ENCODE measurements at places on chromosomes 2 and 18.

GRCh38 chr18:9106800-9107584 lies 4.5 kb downstream of the NDUFV2 start:
- no peak for DNase-seq

- DNase-seq, result peak; percentile 43
These were observed 50.8 kb downstream of the WIPF1 start for GRCh38 chr2:174546519-174547506.

- DNase-seq, result no peak
These were observed 306.8 kb upstream of the HS6ST1 start for GRCh38 chr2:128625421-128625820.

DNA sequence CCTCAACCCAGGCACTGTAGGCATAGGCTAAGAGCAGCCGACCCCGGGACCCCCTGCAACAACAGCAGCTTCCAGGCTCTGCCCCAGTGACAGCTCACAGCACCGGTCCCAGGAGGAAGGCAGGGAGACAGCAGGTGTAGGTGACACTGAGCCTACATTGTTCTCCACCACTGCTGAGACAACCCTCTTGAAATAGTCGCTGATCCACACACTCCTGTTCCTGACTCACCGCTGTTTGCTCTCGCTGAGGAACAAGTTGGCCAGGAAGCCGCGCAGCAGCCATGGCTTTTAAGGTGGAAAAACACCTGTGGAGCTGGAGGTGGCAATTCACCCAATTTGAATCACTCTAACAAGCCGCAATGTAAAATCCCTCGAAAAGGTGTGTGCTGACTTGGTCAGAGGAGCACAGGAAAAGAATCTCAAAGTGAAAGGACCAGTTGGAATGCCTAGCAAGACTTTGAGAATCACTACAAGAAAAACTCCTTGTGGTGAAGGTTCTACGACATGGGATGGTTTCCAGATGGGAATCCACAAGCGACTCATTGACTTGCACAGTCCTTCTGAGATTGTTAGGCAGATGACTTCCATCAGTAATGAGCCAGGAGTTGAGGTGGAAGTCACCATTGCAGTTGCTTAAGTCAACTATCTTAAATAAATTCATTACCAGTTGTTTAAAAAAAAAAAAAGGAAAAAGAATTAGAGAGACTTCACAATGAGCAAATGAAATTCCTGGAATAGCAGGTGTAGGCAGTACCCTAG lies 167.5 kb downstream of the ARL4C start:
- peak; percentile 10 for DNase-seq

- no peak for DNase-seq
These were observed 17.9 kb upstream of the MBD2 start for GRCh38 chr18:54242327-54242726.

DNA sequence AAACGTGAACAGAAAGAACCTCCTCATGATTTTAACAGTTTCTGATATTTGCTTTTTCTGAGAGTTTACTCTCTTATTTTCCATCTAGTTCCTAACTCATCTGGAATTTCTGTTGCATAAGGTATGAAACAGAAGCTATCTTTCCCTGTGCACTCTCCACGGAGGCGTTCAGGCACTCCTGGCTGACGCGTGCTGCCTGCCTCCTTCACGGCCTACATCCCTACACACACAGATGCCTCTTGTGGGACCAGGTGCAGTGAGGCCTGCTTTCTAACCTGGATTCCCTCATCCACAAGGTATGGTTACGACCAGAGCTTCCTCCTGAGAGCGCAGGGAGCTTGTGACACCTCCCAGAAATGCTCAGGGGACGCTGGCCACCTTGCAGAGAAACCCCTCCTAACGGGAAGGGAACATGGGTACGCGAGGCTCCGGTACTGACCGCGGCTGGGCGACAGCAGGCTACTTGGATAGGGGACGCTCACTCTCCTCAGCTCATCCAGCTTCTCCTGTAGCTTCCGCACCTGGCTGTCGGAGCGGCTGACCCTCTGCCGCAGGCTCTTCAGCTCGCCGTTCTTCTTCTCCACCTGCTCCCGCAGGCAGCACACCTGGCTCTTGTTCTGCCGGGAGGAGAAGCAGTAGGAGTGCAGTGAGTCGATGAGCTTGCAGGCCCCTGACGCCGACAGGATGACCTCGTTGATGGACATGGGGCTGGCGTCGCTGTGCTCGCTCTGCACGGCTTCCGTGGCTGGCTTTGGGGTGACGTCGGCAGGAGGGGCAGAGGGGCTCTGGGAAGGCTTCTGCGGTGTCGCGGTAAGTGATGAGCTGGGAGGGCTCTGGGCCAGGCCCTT lies 4.3 kb downstream of the THAP4 start:
- DNase-seq, result no peak

- DNase-seq, result peak; percentile 73
These were observed 24.2 kb downstream of the NEU4 start for GRCh38 chr2:241833101-241833663.

- peak; percentile 56 for DNase-seq
These were observed 35.8 kb downstream of the MFSD6 start for GRCh38 chr2:190443778-190444481.

- no peak for DNase-seq
These were observed 69.5 kb downstream of the ARL4C start for GRCh38 chr2:234427081-234428061.

DNA sequence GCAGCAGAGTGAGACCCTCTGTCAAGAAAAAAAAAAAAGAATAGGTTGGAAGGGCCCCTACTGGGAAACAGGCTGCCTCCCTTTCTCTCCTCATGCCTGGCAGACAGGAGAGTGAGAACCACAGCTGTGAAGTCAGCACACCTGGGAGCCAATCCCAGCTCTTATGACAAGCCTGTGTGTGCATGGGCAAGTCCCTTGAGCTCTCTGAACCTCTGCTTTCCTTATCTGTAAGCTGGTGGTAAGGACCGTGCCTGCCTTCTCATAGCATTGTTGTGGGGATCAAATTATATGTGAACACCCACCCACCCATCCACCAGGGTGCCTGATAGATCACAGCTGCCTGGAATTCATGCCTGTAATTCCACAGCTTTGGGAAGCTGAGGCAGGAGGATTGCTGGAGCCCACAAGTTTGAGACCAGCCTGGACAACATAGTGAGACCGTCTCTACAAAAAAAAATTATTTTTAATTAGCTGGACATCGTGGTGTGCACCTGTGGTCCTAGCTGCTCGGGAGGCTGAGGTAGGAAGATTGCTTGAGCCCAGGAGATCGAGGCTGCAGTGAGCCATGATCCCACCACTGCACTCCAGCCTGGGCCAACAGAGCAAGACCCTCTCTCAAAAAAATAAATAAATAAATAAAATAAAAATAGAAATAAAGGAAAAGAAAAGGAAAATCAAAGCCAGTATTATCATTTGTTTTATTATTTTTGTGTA lies 66.9 kb upstream of the MCFD2 start:
- DNase-seq, result peak; percentile 18

- DNase-seq, result no peak
These were observed 28.9 kb upstream of the BCL2L11 start for GRCh38 chr2:111091811-111092211.

- peak; percentile 65 for DNase-seq
These were observed 53.7 kb upstream of the LRRC30 start for GRCh38 chr18:7177116-7177744.

- DNase-seq, result peak; percentile 46
These were observed 35.0 kb downstream of the YES1 start for GRCh38 chr18:777021-777420.

DNA sequence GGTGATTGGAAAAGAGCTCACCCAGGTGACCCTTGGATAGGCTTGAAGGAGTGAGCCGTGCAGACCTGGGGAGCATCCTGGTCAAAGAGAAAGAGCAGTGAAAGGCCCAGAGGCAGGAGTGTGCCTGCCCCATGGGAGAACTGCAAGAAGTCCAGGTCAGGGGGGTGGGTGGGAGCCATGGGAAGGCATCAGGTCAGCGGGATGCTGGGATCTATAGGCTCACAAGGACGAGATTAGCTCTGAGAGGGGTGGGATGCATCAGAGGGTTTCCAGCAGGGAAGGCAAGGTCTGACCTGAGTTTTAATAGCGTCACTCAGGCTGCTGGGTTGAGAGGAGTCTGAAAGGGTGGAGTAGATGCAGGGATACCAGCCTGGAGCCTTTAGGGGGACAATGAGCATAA lies 158.6 kb downstream of the SMAD7 start:
- DNase-seq, result no peak

- DNase-seq, result no peak
These were observed 88.3 kb upstream of the SNTG2 start for GRCh38 chr2:862355-862687.

DNA sequence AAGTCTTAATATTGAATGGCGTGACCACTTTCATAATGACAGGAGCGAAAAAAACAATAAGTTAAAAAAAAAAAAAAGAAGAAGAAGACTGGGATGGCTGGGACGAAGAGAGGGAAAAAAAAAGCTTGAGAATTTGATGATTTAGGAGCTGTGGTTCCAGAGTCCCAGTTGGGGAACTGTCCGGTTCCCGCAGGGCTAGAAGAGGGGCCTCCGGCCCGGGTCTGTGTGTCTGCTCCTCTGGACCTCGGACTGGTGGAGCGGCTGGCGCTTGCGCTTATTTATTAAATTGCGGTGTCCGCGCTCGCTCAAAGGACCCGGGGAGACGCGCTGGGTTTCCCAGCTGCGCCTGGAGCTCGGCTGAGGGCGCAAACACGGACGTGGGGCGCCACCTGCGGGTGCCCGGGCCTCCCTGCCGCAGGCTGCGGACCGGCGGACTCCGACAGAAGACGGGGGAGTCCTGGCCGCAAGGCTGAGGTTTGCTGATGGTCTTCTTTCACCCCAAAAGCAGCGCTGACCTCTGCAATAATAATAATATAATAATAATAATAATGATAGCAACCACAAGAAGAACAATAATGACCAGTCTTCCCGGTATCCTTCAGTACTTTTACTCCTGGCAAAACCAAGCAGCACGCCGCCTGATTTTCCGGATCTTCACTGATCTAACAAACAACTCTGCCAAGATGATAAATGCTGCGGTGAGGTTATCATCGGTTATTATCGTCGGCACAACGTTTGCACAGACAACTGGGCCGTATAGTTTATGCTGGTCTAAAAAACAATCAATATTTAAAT lies at the start of gene CBLN2:
CBLN2 (minus strand) TSS at position 251 of the 795 bp plus-strand sequence. CDS start 2,182 bp downstream, outside the sequence.
- peak; percentile 58 for DNase-seq

DNA sequence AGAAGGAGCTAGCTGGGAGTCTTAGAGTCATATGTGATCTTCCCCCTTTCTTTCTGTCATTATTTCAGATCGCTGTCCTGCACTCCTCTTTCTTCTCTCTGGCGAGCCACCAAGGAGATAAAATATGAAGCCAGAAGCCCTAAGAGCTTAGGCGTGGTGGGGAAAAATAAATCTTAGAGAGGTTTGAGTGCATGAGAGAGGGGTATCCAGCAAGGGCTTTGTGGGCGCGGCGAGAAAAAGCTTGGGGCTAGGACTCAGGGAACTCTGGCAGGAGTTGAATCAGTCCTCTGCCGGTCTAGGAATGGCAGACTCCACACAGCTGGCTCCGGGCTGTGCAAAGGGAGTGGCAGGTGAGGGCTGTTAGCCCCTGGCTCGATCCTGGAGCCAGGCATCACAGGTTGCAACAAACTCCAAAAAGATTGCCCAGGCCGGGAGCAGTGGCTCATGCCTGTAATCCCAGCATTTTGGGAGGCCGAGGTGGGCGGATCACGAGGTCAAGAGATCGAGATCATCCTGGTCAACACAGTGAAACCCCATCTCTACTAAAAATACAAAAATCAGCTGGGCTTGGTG lies 20.1 kb upstream of the IGFBP5 start:
- DNase-seq, result no peak

DNA sequence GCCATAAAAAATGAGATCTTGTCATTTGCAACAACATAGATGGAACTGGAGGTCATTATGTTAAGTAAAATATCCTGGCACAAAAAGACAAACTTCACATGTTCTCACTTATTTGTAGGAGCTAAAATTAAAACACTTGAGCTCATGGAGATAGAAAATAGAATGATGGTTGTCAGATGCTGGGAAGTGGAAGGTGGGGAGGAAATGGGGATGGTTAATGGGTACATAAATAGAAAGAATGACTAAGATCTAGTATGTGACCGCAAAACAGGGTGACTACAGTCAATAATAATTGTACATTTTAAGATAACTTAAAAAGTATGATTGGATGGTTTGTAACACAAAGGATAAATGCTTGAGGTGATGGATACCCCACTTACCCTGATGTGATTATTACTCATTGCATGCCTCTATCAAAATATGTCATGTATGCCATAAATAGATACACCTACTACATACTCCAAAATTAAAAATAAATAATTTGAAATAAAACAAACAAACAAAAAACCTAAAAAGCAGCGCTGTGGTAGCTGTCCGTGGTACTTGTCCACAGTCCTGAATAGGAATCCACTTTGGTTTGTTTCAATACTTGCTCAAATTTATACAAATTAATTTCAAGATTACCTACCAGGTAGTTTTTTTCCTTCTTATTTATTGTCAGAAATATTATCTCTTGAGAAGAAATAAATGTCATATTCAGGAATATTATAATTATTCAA lies 224.5 kb downstream of the DLGAP1 start:
- DNase-seq, result no peak

- DNase-seq, result no peak
These were observed 799.6 kb downstream of the GALR1 start for GRCh38 chr18:78049281-78049680.

DNA sequence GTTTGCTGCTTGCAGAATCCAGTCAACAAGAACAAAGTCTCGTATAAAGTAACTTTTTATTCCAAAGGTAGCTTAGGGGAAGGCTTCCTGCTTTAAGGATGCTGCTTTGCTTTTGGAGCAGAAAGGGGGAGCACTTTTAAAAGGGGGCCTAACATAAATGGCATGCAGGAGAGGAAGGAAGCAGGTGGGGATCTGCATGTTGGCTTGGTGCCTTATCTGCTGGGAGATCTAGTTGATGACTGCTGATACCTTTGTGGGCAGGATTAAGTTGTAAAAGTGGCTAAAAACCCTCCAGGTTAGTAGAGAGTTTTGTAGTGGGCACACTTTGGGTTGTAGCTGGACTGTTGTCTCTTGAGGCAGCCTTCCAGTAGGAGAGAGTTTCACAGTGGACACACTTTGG lies 22.5 kb downstream of the UBR3 start:
- no peak for DNase-seq

- DNase-seq, result no peak
These were observed 3.6 kb downstream of the ECEL1 start for GRCh38 chr2:232483923-232484627.

- no peak for DNase-seq
These were observed 212.0 kb upstream of the SALL3 start for GRCh38 chr18:78767648-78768071.

GRCh38 chr2:120367649-120368048 lies 21.7 kb downstream of the INHBB start:
- peak; percentile 41 for DNase-seq

- no peak for DNase-seq
These were observed 19.4 kb downstream of the FASTKD2 start for GRCh38 chr2:206784559-206785353.

Measured in fibroblast of lung (primary cell).